ENCODE measurements at places on chromosomes 12 and 14. TPM values are rescaled to one million over a fixed set of nuclear protein-coding genes. Genes with fewer than 3 reads are reported as not detected.

DNA sequence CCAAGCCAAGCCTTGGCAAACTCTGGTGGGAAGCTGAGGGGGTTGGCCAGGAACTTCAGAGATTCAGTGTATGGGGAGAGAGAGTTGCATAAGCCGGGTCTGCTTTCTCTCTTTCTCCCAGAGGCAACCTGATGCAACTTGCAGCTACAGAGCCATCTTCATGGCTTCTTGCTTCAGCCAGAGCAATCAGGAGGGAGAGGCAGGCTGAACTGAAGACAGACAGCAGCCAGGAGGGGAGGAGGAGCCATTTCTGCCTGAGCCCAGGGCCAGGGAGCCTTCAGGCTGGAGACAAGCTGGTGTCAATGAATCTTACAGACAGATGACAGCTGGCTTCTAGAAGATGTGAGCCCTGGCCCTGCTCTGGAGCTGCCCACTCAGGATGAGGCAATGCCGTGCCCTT is 18.7 kb downstream of the NPC2 start:
- no peak overlapping the region for H3K4me3 ChIP-seq
- no peaks in the 10 kb centered on the region for H3K4me1 ChIP-seq
- no peak for DNase-seq
- no peak overlapping the region for H3K27ac ChIP-seq
- H3K27me3 ChIP-seq: no peaks in the 10 kb centered on the region
- H3K36me3 ChIP-seq: peaks cover 57% of the 10 kb centered on the region

Gene SMARCC2
- 122 TPM for total RNA-seq

DNA sequence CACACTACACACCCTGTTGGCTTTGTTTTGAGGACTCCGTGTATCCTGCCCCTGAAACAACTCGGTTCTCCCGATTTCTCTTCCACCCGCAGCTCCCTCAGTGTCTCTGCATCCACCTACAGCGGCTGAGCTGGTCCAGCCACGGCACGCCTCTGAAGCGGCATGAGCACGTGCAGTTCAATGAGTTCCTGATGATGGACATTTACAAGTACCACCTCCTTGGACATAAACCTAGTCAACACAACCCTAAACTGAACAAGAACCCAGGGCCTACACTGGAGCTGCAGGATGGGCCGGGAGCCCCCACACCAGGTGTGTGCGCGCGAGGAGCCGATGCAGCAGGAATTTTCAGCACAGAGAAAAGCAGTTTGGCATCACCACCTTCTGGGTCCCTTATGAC is 10.5 kb downstream of the ALKBH2 start:
- DNase-seq: no peak
- H3K36me3 ChIP-seq: peaks cover 44% of the 10 kb centered on the region
- H3K27ac ChIP-seq: no peak overlapping the region

GRCh38 chr12:12612358-12612757 is 682 bp downstream of the CREBL2 start:
- peaks cover 2% of the 10 kb centered on the region for H3K36me3 ChIP-seq
- no peak for DNase-seq
- H3K27me3 ChIP-seq: no peaks in the 10 kb centered on the region

- H3K36me3 ChIP-seq: no peaks in the 10 kb centered on the region
- H3K27ac ChIP-seq: no peak overlapping the region
- no peaks in the 10 kb centered on the region for H3K4me1 ChIP-seq
- DNase-seq: no peak
Observed at GRCh38 chr12:96578526-96579125, 89.2 kb downstream of the CFAP54 start.
